ENCODE measurements at places on chromosomes 11 and 22.
A peak's percentile ranks its signal among the peaks of the same experiment; 100 is the strongest.

- DNase-seq = no peak
Measured at GRCh38 chr11:46181843-46182424, 60.7 kb upstream of the PHF21A start.

- no peak for DNase-seq
Measured at GRCh38 chr11:122691549-122692150, 36.1 kb downstream of the UBASH3B start.

GRCh38 chr11:65766535-65766934 is 14.2 kb downstream of the AP5B1 start:
- DNase-seq = no peak

- DNase-seq = no peak
Measured at GRCh38 chr11:133381761-133382130, 150.6 kb downstream of the OPCML start.

- no peak for DNase-seq
Measured at GRCh38 chr22:48719978-48720661, 1107.6 kb downstream of the BRD1 start.

DNA sequence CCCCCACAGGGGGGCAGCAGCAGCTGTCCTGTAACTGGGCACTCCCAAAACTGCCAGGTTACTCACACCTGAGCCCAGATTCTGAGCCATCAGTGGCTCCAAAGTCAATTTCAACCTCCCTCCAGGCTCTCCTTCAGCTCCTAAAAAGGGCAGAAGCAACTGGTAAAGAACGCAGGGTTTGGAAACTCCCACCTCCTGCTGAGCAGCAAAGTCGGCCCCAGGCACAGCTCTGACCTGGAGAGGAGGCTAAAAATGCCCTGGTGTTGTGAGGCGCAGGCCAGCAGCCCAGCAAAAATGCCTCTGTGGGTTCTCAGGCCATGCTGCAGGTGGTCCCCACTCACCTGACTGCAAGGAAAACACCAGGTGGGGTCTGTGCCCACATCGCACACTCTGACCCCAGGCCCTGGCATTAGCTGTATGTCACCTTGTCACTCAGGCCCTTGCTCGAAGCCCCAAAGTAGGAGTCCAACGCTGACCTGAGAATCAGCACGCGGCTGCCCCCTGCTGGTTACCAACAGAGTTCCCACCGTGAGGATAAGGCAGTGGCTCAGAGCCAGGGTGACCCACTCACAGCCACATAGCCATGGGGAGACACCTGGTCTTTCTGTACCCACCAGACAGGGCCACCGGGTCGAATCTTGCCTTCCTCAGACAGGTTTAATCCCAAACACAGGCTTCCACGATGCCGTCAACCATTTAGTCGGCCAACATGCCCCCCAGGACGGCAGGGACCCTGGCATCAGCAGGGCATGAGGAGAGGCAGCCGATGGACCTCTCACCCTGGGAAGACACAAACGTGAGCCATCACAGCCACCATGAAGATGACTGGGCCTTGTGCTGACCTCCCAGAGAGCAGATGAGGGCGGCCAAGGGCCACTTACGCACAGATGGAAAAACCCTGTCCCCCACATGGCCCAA is 11.1 kb downstream of the POLR3H start:
- peak; percentile 76 for DNase-seq

DNA sequence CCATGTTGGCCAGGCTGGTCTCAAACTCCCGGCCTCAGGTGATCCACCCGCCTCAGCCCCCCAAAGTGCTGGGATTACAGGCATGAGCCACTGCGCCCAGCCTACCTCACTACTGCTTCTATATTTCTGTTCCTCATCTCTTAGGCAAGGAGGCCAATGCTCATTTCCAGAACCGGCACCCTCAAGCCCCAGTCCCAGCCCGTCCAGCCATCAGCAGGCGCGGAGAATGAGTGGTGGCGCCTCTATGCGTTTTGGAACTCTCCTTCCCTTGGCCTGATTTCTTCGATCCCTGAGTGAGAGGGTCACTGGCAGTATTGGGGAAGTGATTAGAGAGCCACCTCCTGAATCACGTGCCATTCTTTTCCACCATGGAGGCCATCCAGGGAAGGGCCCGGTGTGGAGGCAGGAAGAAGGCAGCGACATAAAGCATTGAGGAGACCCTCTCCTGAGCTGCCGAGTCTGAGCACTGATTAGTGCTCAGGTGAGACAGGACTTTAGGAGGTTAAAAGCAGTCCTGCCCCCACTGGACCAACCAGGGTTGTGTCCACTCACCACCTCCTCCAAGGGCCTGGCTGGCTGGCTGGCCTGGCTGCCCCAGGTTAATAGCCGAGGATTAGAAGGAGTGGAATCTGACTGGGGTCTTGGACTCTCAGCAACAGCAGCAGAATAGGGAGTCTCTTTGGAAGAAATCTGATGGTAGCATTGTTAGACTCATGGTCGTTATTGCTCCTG is 8.7 kb downstream of the GRIK4 start:
- DNase-seq = no peak

GRCh38 chr11:6040874-6041273 is 10.3 kb upstream of the OR56A1 start:
- no peak for DNase-seq

- DNase-seq = no peak
Measured at GRCh38 chr11:75565916-75566762, 4.1 kb downstream of the SERPINH1 start.

DNA sequence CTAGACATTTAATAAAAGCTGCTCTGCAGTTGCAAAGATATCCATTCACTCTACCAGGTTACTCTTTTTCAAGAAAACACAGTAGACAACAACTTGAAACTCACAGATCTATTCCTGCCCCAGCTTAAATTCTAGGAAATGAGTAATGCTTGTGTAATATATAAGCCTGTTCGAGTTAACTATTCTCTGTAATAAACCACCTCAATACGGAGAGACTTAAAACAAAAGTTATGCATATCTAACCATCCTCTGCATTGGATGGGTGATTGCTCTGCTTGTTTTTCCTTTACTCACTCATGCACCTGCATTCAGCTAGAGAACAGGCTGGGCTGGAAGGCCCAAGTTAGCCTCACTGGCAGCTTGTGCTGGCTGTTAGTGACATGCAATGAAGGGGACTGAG is 13.3 kb downstream of the LRRC4C start:
- DNase-seq = no peak

DNA sequence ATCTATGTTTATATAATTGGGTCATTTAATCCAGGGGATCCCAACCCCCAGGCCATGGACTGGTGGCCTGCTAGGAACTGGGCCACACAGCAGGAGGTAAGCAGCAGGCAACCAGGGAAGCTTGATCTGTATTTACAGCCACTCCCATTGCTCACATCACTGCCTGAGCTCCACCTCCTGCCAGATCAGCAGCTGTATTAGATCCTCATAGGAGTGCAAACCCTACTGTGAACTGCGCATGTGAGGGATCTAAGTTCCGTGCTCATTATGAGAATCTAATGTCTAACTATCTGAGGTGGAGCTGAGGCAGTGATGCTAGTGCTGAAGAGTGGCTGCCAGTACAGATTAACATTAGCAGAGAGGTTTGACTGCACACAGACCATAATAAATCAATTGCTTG is 32.8 kb downstream of the MS4A2 start:
- no peak for DNase-seq

- DNase-seq = no peak
Measured at GRCh38 chr11:43358279-43358800, 380 bp upstream of the TTC17 start.

DNA sequence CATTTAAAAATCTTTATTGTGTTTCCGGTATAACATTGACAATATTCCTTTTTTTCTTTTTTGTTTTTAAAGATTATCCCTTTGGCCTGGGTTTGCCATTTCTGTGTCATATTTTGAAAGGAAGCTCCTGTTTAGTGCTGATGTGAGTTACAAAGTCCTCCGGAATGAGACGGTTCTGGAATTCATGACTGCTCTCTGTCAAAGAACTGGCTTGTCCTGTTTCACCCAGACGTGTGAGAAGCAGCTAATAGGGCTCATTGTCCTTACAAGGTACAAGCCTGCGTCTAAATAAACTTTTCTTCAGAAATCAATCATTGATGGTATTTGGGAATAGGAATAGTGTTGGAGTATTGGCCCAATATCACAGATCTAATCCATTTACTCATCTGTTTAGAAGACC is 19.8 kb downstream of the PIWIL4 start:
- DNase-seq = no peak

DNA sequence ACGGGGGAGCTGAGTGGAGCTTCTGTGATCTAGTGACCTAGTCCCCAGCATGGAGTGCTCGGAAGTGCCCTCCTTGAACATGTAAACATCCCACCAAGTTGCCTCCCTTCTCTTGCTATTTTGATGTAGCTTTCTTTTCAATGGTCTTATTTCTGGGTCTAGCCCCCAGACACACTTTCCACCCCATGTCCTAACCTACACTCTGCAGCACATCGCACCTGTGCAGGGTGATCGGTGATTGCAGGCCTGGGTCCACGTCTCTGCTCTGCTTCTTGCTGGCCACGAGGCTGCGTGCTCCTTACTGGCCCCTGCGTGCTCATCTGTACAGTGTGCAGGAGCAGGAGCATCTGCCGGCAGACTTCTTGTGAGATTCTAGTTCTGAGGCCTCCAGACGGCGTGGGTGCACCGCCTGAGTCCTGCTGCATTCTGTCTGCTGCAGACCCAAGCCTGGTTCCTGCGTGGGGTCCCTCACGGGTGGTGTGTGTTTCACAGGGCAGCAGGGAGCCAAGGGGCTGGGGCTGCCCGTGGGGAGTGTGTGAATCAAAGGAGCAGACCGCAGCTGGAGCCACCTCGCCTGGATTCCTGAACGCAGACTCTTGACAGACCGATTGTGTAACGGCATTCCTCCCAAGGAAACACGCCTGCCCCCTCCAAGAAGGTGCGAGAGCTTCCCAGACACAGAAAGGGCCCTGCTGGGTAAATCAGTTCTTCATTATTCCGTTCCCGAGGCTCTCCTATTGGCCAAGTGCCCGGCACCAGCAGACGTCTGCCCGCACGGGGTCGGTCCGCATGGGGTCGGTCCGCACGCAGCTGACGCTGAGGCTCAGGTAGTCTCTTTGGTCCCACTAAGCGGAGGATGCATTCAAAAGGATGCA is 44.4 kb upstream of the MYEOV start:
- no peak for DNase-seq

DNA sequence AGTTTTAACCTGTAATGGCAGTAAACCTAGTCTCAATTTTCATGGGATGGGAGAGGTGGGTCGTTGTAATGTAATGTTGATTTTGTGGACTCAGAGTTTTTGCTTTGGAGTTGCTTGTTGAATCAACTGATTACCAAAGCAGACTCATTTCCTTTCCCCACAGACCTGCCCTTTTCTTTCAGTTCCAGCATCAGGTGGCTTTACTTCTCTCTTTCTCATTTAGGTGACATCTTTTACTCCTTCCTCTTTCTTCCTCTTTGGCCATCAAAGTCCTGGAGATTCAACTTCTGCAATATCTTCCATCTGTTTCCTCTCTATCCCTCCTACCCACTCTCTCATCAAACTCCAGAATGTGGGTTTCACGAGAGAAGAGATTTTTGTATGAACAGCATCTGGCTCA is 313.9 kb downstream of the TMEM135 start:
- no peak for DNase-seq

DNA sequence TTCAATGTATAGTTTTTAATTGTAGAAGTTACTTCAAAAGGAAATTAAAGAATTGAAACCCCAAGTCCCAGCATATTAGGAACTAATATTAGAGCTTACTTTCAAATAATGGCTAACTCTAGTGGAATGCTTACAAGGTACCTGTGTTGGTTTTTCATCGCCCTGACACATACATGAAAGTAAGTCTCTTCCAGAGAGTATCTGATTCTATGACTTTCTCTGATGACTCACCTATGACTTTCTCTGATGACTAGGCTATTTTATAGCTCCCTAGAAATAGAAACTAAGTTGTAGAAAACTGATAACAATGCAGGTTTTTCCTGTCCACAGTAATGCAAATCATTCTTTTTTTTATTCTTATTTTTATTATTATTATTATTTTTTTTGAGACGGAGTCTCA is 33.6 kb upstream of the MMP7 start:
- DNase-seq = no peak

DNA sequence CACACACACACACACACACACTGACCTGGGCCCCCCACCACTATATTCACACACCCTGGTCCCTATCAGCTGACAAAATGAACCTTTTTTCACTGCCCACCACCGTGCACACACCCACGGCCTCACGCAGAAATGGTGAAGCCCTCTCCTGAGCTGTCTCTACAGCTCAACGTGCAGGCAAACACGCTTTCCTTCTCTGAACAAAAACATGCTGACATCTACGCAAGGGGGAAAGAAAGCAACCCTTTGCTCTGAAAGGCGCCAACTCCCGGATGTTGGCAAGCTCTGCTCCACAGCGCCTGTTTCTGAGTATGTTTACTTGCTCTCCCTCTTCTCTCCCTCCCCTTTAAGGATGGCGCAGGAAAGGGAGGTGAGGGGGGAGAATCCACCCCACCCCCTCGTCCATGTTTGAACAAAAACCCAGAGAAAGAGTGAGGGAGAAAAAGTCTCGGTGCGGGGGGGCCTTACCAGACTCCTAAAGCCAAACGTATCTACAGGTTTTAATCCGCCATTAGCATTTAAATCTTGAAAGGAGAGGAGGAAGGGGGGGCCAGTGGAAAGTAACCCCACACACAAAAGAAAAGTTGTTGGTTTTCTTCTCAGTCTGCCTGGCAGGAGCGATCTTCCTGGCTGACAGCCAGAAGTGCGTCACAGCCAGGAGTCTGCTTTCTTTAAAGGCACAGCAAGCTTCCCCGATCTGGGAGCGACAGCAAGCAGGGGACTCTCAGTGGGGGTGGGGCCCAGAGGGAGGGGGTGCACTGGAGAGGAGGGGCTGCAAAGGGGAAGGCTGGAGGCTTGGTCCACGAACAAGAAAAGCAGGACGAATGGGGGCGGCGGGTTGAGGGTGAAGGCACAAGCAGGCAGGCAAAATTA is 39.6 kb downstream of the NUMA1 start:
- DNase-seq = peak; percentile 81

DNA sequence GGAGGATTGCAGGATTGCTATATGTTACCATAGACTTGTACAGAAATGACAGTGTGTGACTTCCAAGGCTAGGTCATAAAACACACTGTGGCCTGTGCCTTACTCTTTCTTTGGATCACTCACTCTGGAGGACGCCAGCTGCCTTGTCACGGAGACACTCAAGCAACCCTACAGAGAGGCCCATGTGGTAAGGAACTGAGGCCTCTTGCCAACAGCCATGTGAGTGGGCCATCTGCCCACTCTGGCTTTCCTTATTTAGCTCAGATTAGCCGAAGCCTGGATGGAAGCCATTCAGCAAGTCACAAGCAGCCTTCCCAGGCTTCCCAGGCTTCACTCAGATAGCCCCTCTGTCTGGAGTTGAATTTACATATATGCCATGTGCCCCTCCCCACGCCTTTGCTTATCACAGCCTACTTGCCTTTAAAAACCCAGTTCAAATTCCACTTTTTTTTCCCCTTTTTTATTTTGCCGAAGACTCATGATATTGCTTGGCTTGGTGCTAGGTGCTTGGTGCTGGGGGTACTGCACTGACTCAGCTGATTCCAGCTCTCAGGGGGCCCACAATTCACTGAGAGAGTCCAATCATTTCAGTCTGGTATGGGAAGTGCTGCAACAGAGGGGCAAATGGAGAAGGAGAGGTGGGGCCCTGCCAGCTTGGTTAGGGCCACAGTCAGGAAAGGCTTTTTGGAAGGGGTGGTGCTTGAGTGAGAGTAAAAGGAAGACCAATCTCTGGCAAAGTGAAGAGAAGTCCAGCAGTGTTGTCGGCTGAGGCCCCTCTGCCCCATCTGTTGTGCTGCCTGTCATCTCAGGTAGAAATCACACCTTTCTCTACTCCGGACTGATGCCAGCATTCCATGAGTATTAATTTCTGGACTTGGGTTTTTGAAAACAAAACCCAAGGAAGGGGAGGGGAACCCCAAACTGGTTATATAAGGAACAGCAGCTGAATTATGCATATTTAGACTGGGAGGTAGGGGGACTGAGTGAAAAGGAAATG is 14.5 kb upstream of the P4HA3 start:
- no peak for DNase-seq
